Fibroblast of villous mesenchyme (primary cell): ENCODE measurements at places on chromosomes 4 and X.

DNA sequence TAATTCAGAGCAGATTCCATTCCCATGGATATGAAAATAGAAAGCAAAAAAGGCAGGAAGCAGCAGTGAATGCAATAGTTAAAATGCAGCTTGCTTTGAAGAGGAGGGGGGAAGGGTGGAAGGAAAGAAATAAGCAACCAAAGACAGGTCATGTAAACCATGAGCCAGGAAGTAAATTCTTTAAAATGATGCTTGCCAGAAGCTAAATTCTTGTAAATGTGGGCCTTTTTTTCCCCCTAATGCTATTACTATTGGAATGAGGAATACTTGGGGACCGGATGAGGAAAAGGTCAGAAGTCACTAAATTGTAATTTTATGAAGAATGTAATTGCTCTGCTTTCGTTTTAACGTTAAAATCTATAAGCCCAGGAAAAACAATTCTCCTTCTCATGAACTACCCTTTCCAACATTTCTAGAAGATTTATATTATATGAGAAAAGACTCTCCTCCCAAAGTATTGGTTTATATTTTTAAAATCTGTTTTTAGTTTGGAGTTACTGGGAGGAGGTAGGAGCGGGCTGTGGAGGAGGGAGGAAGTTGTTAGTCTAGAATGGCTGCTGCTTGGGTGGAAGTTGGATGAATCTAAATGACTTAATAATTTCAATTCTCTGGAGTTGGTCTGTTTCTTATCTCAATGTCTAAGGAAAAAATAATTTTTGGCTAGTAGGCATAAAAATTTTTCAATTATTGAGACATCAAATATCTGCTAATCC, 77.6 kb upstream of the PCDH18 start:
- DNase-seq, result peak; percentile 90

GRCh38 chr4:36771411-36772153, 473.0 kb upstream of the NWD2 start:
- DNase-seq, result no peak

GRCh38 chrX:30910124-30910860, 21.2 kb upstream of the TAB3 start:
- no peak for DNase-seq

DNA sequence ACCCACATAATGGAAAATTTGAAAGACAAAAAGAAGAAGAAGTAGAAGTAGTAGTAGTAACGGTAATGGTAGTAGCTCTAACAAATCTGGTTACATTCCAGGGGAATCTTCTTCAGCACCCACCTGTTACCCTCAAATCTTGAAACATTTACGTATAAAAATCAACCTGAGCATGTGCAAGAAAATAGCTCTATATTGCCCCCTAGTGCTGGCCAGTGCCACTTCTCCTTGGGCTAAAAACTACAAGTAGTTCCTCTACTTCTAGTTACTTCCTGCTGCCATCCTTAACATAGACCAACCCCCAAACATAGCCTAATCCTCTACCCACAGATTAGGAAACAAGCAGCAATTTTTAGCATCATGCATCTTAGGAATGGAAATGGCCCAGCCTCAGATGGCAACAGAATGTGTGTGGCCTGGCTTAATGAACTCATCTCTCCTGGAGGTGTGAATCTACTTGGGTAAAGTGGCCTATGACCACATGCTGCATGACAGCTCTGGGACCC, 3.1 kb downstream of the PDGFC start:
- peak; percentile 93 for DNase-seq

DNA sequence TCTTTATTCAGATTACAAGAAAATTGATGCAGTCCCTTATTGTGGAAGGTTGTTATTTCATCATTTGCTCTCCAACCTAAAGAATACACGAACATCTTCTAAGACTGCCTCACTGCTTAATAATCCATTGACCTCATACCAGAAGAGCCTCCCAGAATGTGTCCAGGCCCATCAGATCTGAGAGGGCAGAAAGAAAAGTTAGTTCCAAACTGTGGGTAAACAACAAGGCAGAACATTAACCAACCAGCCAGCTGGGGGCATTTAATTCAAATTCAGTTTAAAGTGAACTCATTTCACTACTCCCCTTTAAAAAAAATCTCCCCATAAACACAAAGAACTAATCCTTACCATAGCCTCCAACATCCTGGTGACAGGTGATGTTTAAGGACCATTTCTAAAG, 13.8 kb downstream of the GPC4 start:
- no peak for DNase-seq
